Stimulated activated CD4-positive, alpha-beta T cell treated with anti-CD3 and anti-CD28 coated beads, Interleukin-12 subunit alpha, Interleukin-12 subunit beta, amount 100 ng/mL, for 48 hours (primary cell): ENCODE measurements at places on chromosomes 3 and 15.

GRCh38 chr3:181712553-181713279, 991 bp downstream of the SOX2 start:
- DNase-seq: no peak

DNA sequence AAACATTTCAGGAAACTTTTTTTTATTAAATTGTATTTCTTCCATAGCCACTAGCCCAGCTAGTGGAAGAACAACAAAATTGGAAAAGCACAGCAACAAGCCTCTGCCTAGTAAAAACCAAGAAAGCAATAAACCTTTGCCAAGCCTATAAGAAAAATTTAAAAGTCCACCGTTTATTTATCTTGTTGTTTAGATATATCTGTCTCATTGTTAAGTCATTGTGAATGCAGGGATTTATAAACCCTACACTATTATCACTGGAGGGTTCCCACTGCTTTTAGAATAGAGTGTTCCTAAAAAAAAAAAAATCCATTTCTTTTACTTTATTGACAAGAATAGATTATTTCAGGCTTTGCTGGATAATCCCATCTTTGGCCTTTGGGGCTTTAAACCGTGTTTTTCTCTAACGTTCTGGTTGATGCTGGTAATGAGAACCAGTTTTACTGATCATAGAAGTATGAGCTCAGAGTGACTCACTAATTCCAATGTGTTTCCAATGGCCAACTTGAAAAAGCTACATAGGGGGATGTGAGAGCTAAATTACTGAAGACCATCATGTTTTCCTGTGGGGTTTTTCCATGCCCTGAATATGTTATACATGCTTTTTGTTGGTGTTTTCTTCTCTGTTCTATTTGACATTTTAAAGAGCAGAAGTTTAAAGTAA, 634.1 kb downstream of the RBMS3 start:
- DNase-seq: no peak

DNA sequence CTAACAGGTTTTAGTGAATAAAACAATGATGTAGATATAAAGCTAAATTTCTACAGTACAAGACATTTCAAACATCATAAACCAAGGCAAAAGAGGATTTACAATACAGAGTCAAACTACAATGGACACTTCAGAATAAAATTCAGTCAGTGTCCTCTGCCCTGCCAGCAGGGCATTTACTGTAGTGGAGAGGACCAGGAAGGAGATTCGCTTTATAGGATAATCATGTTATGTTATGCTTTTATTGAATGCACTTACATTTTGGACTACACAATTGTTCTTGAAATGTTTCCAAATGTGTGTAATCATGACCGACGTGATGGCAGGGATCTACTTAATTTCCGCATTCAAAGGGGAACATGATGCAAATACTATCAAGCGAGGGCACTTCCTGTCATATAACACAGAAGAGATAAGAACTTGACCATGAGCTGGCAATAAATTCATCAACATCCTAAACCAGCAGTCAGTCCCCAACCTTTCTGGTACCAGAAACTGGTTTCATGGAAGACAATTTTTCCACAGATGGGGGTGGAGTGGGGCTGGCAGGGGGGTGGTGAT, 925.6 kb downstream of the FHIT start:
- DNase-seq: no peak

DNA sequence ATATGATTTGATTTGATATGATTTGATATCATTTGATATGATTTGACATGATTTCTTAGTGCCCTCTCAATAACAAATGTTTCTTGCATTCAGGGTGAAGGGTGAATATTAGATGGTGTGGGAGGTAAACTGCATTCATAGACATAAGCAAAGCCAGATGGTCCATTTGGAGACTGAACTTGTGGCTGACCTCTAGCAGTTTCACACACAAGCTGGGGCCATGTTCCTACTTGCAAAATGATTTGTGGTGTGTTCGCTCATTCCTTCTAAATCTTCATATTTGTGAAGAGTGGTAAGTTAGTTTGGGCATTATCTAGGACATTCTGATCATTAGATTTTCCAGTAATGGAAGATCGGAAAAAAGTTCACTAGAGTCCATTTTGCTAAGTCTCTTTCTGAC, 40.5 kb upstream of the CCR4 start:
- no peak for DNase-seq
